Dorsolateral prefrontal cortex (tissue), 122 donors: ENCODE measurements at places on chromosomes 5 and 9. TPM values are rescaled to one million over a fixed set of nuclear protein-coding genes. Genes with fewer than 3 reads are reported as not detected.

SIT1 gene
- 0.43 TPM for total RNA-seq

MYOZ3 gene
- 2.9 TPM for total RNA-seq

AGTPBP1 gene
- 119 TPM for total RNA-seq

PCDHB14 gene
- total RNA-seq, result 12.7 TPM

C9orf43 gene
- total RNA-seq, result 0.56 TPM

ARL14EPL gene
- not detected for total RNA-seq

PRRX2 gene
- total RNA-seq, result not detected

RBM27 gene
- 12.1 TPM for total RNA-seq

IGIP gene
- 67.6 TPM for total RNA-seq

FCN2 gene
- not detected for total RNA-seq
